ENCODE measurements at places on chromosomes 6 and 20. TPM values are rescaled to one million over a fixed set of nuclear protein-coding genes. Genes with fewer than 3 reads are reported as not detected.

The ROS1 gene
- not detected for total RNA-seq

The UST gene
- 4.3 TPM for total RNA-seq

DNA sequence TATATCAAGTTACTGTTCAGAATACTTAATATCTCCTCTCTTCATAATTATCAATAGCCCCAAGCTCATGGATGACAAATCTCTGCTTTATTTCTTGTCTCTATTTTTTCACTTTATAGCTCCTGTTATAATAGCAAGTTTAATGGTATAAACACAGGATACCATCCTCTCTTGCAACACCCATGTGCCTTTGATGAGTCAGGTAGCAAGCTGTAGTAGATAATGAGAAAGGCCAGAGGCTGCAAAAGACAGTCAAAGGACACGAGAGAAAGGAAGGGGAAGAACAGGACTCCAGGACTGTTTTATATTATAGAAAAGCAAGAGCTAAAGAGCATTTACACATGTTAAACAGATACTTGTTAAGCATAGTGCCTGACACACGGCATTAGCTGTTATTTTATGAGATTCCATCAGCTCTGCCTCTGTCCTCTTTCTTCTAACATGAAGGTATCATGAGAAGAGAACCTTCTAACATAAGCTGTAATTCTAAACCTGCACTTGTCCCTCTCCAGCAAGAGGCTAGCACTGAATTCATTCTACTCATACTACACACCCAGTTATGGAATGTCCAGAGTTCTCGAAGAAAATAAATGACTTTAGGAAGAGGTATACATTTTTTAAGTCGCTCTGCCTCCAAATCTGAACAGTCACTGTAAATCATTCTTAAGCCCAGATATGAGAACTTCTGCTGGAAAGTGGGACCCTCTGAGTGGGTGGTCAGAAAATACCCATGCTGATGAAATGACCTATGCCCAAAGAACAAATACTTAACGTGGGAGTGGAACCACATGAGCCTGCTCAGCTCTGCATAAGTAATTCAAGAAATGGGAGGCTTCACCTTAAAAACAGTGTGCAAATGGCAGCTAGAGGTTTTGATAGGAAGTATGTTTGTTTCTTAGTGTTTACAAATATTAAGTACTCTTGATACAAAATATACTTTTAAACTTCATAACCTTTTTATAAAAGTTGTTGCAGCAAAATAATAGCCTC, 45.0 kb downstream of the NT5E start:
- no peak for DNase-seq

The WFDC6 gene
- total RNA-seq, result not detected

The GPR6 gene
- total RNA-seq, result not detected

The FRK gene
- total RNA-seq, result 6.3 TPM

All from right atrium auricular region (tissue), 2 donors.